Renal pelvis (tissue), 12 donors: ENCODE measurements at places on chromosomes 4 and X. TPM values are rescaled to one million over a fixed set of nuclear protein-coding genes. Genes with fewer than 3 reads are reported as not detected.

DNA sequence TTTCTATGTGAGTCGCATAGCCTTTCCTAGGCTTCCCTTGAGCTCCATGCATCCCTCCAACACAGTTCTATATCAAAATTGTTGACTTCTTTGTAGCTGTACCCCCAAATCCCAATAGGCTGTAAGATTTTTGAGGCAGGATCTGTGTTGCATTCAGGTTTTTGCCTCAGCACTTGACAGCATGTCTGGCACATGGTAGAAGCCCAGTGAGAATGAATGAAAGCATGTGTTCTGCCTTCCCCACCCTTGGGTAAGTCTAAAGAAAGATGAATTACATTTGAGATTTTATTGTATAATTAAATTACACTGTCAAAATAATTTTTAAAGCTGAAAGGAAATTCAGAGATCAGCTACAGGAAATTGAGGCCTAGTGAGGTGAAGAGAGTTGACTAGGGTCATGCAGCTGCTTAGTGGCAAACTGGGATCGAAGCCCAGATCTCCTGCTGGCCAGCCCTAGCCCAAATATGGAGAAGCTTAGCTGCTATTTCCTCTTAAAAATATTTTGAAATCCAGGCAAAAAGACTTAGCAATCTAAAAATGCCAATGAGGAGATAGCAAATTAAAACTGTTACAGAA is 122.5 kb downstream of the SPATA18 start:
- DNase-seq, result peak; percentile 54

DNA sequence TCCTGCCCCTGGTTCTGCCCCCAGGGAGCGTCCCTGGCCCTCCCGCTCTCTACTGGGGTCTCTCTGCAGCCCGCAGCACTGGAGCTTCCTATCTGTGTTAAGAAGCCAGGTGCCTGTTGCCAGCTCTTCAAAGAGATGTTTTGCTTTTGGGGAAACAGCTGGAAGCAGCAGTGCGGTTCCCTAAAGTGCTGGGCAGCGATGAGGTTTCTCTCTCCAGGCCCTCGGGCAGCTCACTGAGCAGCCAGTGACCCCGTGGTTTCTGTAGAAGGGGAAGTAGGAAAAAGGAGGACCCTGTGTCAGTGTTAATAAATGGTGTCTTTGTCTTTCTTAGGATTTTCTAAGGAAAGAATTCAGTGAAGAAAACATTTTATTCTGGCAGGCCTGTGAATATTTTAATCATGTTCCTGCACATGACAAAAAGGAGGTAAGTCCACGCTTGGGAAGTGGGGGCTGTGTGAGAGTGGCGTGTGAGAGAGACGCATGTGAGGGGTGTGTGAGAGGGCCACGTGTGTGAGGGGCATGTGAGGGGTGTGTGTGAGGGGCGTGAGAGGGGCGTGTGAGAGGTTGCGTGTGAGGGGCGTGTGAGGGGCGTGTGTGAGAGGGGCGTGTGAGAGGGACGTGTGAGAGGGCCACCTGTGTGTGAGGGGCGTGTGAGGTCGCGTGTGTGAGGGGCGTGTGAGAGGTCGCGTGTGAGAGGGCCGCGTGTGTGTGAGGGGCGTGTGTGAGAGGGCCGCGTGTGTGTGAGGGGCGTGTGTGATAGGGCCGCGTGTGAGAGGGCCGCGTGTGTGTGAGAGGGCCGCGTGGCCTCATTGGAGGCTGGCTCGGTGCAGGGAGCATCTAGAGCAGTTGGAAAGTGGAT is 27.1 kb upstream of the HGFAC start:
- no peak for DNase-seq

- no peak for DNase-seq
Observed at GRCh38 chr4:184451726-184452125, 22.6 kb downstream of the IRF2 start.

- DNase-seq, result no peak
Observed at GRCh38 chrX:123159403-123159802, 24.7 kb upstream of the GRIA3 start.

- DNase-seq, result no peak
Observed at GRCh38 chr4:89469930-89470375, 162.4 kb upstream of the GPRIN3 start.

DNA sequence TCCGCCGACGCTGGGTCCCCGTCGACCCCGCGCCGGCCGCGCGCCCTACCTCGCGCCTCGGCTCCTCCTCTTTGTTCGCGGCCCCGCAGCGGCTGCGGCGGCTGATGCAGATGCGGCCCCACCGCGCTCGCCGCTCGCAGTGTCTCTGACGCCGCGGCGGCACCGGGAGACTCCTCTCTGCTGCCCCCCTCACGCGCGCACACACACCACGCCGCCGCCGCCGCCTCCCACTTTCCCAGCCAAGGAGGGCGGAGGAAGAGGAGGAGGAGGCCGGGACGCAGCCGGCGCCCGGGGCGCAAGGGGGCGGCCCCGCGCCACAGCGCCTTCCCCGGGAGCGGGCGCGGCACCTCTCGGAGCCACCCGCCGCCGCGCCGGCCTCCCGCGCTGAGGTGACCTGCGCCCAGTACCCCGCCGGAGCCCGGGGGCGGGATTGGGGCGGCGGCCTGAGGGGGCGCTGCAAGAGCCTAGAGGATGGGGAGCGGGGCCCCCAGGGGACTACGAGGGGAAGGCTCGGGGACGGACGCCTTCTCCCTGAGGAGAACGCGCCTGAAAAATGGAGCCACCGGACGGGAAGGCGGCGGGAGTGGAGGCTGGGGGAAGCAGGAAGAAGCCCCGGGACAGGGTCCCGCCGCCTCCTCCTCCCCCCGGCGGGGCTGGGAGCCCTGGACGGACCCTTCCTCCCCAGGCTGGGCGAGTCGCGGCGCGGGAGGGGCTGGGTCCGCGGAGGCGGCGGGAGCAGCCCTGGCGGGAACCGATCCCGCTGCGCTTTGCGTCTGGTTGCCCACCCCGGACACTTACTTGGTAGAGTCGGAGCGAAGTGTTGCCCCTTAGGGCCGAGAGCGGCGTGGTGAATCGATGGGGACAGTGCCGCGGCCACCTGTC is at the start of gene SH3RF1:
TSS of gene SH3RF1 (minus strand) at position 147 of the 882 bp plus-strand sequence. CDS start 1,744 bp downstream, outside the sequence.
- peak; percentile 89 for DNase-seq

- no peak for DNase-seq
Observed at GRCh38 chrX:53729751-53730150, 43.2 kb upstream of the HUWE1 start.

The PPP2R2C gene
- 0.41 TPM for polyA plus RNA-seq

- DNase-seq, result no peak
Observed at GRCh38 chr4:130186931-130187330, 1091.0 kb downstream of the C4orf33 start.

GRCh38 chr4:5863461-5864113 is 29.3 kb downstream of the CRMP1 start:
- no peak for DNase-seq

DNA sequence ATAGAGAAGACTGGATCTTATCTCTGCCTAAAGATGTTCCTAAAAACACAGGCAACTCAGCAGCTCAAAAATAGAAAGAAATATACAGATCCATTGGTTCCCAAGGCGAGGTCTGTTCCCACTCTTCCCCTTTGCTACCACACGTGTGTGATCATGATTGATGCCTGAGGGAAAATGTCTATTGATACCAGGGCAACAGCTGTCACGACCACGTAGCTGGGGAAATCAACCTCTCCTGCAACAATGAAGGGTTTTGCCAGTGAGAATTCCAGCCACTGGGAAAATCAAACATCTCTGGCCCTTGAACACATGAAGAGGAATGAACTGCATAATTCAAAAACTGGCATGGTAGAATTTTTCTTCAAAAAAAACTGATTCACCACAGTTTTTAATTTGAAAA is 131.0 kb upstream of the MAP3K15 start:
- DNase-seq, result no peak

The DDX53 gene
- not detected for polyA plus RNA-seq

DNA sequence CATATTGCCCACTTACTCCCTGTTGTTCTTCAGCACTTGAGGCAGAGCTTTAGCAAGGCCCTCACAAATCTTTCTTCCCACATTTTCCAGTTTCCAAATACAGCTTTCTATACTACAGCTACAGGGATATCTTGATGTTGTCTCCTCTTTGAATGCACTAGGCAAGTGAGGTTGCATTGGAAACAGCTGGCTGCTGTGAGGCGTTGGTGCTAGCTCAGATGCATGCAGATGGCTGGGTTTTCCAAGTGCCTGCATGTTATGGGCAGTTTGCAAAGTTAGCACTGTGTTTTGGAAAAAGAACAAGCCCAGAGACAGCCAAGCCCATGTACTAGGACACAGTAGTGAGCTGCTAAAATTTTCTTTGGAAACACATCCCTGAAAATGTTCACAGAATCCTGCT is 315.1 kb upstream of the RASGEF1B start:
- no peak for DNase-seq

DNA sequence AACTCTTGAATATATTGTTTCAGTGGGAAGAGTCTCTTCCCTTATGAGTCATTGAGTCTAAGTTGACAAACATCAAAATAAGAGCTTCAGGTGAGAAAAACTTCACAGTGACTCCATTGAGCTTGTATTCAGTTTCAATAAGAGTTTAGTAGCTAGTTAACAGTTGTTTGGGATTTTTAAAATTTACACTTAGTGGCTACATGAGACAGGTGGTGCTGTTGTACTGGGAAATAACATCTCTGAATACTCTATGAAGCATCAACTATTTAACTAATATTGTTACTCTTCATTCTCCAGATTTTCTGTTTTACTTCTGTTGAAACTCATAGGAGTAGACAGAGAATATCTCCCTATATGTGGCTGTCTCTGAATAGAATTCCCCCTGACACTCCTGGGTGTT is 1609.1 kb downstream of the C4orf33 start:
- no peak for DNase-seq

- DNase-seq, result no peak
Observed at GRCh38 chr4:25938787-25939186, 24.8 kb downstream of the SMIM20 start.

The ADGRL3 gene
- polyA plus RNA-seq, result 24.3 TPM

DNA sequence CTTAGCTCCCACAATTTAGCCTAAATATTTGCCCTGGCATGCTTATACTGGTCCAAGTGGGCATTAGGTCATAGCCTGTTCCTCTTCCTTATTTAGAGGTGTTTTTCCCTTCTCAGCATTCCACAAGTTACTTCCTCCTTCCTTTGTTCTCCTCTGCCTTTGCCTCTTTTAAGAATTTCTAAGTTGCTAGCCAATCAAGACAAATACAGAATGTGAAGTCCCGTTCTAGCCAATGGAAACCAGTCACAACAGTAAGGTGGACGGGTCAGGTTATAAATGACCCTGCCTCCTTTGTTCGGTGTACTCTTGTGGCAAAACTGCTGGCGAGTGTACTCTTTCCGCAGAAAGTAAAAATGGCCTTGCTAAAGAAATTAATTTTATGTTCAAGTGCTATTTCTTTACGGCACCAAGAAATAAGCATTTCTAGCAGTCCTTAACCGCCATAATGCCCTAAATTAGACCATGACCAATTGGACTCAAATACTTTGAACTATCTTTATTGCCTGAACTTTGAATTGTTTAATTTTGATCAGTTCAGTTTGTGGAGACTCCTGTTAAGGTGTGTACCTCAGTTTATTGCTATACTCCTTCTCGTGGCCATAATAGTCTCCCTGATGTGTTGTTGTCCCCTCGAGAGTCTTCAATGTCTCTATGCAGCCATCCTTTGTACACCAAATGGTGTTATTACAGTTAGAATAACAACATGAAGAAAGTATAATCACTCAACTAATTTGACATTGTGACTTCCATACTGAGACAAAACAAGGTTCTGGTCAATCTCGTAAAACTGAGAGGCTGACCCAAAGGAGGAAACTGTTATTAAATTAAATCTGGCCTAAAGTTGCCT is 1.6 kb upstream of the HADH start:
- DNase-seq, result no peak

- DNase-seq, result no peak
Observed at GRCh38 chr4:51851937-51852290, 9.0 kb downstream of the DCUN1D4 start.

The MAGEB5 gene
- polyA plus RNA-seq, result not detected

DNA sequence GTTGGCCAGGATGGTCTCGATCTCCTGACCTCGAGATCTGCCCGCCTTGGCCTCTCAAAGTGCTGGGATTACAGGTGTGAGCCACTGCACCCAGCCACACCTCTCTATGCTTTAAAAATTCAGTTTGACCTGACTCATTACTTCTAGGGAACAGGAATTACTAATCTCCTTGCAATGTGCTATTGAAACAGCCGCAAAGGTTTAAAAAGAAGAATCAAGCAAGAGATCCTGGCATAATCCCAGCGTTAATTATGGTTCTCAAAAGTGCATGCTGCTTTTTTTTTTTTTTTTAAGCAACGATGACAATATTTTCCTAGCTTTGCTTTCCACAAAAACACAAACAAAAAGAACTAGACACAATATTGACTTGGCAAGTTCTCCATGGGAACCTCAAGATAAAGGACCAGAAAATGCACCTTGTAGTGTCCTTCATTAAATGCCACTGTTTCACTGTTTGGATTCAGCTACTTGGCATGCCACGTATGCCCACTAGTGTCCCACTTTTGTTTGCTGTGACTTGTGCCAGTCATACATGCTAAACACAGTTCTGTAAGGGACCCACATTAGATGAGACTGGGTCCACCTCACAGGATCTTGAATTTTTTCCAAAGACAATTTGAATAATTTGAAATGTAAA is 112.6 kb upstream of the PPARGC1A start:
- DNase-seq, result no peak

The VCX gene
- polyA plus RNA-seq, result 0.47 TPM

- DNase-seq, result no peak
Observed at GRCh38 chr4:152455311-152455710, 80.6 kb downstream of the FBXW7 start.

GRCh38 chrX:147890756-147891155 is 21.0 kb upstream of the FMR1 start:
- no peak for DNase-seq

DNA sequence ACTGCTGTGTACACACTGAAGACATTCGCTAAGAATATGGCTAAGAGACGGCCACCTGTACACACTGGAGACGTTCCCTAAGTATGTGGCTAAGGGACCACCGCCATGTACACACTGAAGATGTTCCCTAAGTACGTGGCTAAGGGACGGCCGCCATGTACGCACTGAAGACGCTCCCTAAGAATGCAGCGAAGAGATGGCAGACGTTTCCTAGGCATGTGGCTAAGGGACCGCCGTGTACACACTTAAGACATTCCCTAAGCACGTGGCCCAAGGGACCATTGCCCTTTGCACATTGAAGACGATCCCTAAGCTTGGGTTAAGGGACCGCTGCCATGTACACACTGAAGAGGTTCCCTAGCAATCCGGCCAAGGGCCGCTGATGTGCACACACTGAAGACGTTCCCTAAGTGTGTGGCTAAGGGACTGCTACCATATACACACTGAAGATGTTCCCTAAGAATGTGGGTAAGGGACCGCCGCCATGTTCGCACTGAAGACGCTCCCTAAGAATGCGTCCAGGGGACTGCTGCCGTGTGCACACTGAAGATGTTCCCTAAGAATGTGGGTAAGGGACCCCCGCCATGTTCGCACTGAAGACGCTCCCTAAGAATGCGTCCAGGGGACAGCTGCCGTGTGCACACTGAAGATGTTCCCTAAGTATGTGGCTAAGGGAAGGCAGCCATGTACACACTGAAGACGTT is 36.7 kb downstream of the DHRSX start:
- DNase-seq, result no peak

DNA sequence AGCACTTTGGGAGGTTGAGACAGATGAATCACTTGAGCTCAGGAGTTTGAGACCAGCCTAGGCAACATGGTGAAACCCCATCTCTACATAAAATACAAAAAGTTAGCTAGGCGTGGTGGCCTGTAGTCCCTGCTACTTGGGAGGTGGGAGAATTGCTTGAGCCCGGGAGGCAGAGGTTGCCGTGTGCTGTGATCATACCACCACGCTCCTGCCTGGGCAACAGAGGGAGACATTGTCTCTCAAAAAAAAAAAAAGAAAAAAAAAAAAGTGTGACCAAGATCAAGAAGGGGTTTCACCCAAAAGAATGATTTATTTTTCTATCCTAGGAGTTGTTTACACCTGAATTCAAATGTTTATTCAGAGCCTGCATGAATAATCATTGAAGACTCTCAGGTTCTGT is 572.4 kb upstream of the GALNT7 start:
- DNase-seq, result no peak
